Kidney glomerular epithelial cell (primary cell): ENCODE measurements at places on chromosomes 7 and 10.

DNA sequence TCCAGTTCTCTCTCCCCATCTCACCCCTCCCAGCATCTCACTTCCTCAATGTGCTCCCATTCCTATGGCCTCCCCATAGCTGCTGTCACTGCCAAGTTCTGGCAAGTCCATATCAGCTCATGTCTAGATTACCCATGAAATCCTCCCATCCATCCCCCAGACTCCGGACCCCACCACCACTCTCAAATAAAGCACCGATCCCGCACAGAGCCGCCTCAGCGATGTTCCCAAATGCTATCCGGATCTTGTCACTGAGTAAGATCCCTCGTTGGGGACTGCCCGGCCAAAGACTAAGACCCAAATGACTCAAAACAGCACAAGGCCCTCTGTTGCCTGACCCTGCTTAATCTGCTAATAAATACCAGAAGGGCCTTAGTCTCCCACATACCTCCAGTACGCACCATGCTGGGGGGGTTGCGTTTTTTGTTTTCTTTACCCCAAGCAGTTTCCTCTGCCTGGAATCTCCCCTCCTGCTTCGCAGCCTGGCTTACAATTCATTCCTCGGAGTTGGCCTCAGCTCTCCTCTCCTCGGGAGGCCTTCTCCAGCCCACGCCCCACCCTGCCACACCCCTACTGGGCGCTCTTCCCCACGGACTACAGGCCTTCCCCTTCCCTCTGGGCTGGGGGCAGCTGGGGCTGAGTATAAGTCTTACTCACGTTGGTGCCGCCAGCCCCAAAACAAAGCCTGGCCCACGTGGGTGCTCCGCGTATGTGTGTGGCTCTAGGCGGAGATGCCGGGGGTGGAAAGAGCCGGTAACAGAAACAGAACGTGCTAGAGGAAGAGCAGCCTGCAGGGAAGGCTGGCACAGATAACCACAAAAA lies 1.8 kb upstream of the DUSP5 start:
- peak; percentile 89 for DNase-seq

- DNase-seq: no peak
These were observed 32.0 kb downstream of the ICA1 start for GRCh38 chr7:8229927-8230326.

DNA sequence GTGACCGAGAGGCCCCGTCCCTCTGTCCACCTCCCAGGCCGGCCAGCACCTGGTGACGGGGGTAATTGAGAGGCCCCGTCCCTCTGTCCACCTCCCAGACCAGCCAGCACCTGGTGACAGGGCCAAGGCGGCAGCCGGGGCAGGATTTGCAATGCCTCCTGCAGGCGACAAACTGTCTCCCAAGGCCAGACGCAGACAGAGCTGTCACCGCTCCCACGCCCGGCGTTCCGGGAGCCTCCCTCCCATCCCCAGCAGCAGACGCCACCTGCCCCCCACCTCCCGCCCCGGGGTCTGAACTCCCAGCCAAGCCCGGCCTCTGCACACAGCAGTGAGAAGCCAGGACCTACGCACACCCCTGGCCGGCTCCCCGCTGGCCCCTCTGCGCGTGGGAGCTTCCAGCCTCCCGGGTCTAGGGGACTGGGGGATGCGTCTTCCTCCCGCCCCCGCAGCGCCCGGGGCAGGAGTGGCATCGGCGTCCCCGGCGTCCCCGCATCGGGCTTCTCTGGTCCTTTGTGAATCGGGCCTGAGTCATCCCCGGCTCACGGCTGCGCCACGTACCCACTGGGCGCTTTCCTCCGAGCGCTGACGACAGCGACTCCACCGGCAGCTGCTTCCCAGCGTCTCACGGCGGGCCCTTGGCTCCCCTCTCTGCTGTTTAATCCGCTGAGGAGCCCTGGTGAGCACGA lies 95.1 kb upstream of the DIP2C start:
- DNase-seq: peak; percentile 41

- DNase-seq: no peak
These were observed 30.0 kb downstream of the STK17A start for GRCh38 chr7:43612599-43613589.

DNA sequence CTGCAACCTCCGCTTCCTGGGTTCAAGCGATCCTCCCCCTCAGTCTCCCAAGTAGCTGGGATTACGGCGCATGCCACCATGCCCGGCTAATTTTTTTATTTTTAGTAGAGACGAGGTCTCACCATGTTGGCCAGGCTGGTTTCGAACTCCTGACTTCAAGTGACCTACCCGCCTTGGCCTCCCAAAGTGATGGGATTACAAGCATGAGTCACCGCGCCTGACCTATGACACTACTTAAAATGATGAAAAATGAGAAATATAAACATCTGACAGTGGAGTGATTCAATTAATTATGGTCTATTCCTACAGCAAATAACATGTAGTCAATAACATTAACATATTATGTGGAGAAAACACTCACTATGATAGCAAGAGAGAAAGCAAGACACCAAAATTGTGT lies 2.2 kb downstream of the BRAT1 start:
- no peak for DNase-seq

DNA sequence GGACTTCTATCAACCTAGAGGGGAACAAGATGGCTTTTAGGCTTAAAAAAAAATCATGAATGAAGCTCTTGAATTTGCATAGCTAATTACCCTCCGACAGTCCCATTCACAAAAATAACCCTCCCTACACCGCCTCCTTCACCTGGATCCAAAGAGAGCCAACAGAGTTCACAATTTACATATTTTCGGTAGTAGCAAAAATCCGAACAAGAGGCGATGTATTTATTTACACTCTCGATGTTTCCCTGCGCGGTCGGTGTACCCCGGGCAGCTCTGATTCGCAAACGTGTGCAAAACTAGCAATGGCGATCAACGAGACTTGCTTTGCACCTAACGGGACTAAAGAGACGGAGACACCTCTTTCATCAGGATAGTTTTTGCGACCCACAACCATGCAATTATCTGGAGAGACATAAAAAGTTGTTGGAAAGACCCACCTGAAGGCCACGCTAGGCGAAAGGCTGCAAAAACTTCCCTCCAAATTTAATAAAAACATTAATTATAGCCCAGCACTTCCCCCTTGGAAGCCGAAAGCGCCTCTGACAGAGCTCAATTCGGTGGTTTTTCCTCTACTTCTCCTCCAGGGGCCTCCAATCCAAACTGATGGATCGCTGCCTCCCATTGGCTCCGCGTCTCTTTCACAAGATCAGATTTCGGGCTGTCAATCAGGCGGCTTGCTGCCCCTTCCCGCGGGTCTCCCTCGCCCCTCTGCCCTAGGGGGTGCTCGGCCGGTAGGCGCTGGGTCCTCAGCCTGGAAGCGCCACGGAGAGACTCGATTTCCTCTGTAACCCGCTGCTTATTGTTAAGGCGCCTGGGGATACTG lies at the start of gene ETV1:
Gene ETV1, minus strand, starts transcription at position 541 of the 823 bp plus-strand sequence. CDS start 614 bp downstream, outside the sequence.
- peak; percentile 76 for DNase-seq

DNA sequence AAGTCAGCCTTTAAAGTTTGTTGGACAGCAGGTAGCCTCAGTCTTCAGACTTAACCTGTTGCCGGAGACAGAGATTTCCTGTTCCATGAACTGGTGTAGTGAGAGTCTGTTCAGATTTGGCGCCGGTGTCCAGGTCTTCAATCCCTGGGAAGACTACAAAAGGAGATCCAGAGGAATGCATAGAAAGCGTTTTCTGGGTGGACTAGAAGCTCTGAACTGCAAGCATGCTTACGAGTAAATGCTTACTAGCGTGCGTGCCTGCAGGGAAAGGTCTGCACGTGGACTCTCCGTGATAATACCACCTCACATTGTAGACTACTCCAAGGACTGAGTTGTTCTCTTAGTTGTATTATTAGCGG lies 878 bp downstream of the GLRX3 start:
- DNase-seq: peak; percentile 33

DNA sequence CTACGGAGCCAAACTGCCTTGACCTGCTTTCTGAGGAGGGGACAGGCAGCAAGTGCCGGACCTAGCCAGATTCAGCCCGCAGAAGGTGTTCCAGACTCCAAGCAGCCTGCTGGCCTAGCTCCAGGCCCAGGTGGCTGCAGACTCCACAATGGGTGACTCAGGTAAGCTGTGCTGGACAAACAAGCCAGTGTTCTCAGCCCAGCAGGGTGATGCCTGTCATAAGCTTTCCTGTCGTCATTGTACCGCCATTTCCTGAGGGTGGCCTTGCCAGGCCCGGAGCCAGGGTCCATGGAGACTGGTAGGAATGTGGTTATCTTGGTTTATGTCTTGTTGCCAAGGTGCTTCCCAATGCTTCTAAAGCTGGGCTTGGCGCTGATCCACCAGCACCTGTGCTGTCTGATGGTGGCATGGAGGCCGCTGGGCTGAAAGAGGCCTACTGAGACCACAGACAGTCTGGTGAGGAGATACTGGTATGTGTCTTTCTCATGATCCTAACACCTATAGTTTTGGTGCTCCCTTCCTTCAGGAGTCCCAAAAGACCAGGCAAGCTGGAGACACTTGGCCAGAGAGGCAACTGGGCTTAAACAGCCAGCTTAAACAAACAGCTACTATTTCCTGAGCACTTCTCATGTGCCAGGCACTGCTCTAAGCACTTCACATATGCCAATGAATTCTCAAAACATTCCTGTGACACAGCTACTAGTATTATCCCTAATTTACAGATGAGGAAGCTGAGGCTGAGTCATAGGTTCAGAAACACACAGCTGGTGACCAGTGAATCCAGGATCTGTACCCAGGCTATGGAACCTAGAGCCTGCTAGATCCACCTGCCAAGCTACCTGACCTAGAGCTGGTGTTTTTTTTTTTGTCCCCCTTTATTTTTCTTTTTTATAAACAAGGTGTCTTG lies 42.0 kb downstream of the ZC3HC1 start:
- peak; percentile 33 for DNase-seq

GRCh38 chr10:79185796-79186374 lies 117.1 kb downstream of the ZMIZ1 start:
- DNase-seq: peak; percentile 20

DNA sequence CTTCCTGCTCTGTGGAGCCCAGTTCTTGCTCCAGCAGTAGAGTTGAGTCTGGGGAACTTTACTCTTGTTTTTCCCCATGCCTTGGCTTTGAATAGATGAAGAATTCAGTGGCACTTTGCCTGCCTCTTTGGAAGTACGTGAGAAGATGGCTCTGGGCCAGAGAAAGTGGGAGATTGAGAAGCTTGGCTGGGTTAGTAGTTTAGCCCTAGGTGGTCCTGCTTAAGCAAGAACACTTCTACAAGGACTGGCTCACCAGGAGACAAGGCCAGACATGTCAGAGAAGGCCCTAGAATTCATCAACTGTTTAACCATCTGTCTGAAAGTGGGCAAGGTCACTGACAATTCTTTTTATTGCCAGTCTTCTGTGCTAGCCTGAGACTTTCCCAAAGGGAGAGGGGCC lies 410.3 kb downstream of the TYW1 start:
- no peak for DNase-seq

DNA sequence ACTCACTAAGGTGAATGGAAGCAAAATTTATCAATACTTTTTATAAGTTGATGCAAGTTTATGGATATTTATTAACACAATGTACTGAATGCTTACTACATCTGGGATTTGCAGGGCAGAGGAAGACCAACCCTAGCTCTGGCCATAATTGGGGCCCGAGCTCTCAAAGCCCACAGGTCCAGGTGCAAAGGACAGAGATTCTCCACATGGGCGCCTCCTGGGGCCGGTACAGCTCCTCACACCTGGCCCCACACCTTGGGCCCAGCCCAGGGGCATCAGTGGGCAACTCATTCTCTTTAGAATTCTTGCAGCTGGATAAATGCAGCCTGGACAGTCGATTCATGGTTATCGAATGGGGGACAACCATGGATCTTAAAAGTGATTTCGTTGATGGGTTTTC lies 47.1 kb downstream of the CALML3 start:
- no peak for DNase-seq

DNA sequence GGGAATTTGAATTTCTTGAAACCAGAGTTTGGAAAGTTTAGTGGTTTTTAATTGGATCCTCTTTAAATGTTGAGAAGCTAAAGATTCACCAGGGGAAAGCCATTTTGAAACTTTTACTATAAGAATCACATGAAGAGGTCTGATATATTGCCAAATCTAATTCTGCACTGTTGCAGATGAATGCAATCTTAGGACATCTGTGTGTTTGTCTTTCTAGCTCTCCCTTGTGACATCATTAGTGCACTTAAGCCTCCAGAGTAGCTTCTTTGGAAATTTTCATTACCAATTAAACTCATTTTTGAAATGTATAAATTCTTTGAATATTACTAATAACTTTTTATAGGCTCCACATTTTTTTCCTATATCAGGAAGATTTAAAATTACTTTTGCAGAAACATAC lies 160.2 kb downstream of the BICC1 start:
- DNase-seq: no peak

DNA sequence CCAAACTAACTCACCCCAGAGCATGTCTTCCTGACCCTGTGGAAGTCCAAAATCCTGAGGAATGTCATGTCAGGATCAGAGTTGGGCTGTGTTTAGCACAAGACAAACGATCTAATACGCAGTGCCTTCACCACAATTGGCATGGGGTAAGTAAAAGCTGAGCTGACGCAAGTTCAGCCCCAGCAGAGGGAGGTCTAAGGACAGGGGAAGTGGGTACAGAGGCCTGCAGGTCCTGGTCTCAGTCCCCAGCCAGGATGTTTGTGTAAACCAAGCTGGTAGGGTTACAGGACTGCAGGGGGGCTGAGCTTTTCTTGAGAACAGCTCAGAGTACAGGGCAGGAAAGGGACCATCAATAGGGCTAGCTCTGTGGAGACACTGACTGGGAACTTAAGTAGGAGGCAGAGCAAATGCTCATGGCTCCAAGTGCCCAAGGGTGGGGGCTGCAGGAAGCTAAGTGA lies 5.3 kb upstream of the KCNIP2 start:
- no peak for DNase-seq

DNA sequence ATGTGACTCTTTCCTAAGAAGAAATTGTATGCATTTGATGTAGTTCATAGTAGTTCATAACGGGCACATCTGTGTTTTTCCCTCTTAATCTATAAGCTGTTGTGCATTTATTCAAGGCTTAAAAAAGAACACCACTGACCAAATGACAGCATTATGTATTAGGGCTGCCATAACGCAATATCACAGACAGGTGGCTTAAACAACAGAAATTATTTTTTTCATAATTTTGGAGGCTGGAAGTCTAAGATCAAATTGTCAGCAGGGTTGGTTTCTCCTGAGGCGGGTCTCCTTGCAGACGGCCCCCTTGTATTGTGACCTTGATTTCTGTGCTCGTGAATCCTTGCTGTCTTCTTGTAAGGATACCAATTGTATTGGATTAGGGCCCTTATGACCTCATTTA lies 627 bp upstream of the SSMEM1 start:
- no peak for DNase-seq

- no peak for DNase-seq
These were observed 41.9 kb downstream of the NPVF start for GRCh38 chr7:25186436-25186835.

DNA sequence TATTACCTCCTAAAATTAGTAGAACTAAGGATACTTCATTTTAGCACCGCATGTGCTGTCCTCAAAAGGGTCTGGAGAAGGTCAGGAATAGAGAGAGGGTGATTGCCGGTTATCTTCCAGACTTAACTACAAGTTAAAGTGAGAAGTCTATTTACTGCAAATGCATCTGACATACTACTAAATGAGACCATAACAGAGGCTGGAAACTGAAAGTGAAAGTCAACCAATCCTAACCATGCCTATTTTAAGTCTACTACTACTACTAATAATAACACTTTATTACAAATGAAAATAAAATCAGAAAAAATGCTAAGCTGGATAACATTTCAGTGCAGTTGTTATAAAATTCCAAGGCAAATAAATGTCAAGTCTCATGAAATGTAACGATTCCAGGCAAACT lies 244.7 kb downstream of the KIF20B start:
- no peak for DNase-seq
